Stimulated activated naive CD8-positive, alpha-beta T cell treated with anti-CD3 and anti-CD28 coated beads, Interleukin-15, amount 100 ng/mL, for 72 hours (primary cell): ENCODE measurements at places on chromosomes 7 and 10.

GRCh38 chr10:476455-476780 lies 213.1 kb downstream of the DIP2C start:
- DNase-seq, result no peak

- DNase-seq, result no peak
Measured at GRCh38 chr10:64574371-64574770, 1053.2 kb downstream of the REEP3 start.

GRCh38 chr7:80772347-80772993 lies 134.0 kb downstream of the CD36 start:
- DNase-seq, result no peak

DNA sequence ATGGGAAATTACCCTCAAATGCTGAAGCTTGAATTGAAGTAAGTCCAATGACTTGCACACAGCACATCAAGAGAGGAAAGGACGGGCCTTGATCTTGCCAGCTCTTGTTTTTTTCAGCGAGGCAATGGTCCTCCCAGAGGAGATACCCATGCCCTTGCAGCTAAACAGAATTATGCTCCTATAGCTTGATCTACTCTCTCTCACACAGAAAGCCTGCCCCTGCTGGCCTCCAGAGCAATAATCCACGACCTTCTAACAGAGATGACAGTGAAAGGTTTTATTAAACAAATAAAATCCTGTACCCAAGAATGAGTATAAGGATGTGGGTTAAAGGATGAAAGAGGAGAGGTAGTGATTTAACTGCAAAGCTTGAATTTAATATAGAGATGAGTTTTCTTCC lies 268.0 kb downstream of the ADRA2A start:
- DNase-seq, result no peak

DNA sequence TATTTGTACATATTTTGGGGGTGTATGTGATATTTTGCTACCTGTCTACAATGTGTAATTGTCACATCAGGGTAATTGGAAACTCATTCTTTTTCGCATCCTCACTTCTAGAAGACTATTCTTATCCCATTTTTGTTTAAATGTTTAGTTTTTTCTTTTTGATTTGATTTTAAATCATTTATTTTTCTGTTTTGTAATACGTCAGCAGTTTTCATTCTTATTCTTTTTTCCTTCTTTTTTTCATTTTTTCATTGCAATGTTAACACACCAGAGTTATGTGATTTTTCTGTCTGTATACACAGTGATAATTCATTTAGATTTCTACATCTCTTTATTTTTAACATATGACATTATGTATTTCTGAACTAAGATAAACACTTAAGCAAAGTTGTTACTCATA lies 85.5 kb downstream of the SLC13A1 start:
- no peak for DNase-seq

DNA sequence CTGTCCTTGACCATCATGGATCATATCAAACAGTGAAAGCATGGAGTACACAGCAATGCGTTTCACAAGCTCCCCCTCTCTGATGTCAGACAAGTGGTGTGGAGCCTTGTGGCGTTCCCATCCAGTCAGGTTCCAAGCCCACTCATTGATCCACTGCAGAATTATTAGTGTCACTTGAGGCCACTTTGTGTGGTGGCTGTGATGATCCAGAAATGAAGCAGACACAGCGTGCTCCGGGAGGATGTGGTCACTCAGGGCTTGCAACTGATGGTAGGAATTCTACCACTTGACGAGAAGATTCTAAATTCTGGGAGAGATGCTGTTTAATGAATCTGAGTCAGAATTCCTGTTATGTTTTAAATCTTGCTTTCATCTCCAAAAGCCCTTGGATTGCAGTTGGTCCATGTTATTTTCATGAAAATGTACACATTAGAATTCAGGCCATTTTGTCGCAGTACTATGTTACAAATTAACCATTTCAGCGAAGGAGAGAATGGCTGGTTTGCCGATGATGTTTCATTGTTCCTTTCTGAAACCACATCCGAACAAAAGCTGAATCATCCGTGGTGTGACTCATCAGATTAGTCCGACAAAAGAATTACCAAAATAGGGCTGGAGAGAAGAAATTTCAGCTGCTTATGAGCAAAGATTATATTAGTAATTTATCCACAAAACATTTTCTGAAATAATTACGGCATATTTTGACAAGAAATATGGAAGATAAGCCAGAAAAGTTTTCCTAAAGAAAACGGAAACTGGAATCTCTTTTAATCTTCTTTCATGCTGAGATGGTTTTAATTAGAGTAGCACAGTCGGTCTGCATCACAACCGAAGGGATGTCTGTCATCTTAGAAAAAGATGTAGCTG lies 48.1 kb downstream of the INSYN2A start:
- DNase-seq, result no peak

DNA sequence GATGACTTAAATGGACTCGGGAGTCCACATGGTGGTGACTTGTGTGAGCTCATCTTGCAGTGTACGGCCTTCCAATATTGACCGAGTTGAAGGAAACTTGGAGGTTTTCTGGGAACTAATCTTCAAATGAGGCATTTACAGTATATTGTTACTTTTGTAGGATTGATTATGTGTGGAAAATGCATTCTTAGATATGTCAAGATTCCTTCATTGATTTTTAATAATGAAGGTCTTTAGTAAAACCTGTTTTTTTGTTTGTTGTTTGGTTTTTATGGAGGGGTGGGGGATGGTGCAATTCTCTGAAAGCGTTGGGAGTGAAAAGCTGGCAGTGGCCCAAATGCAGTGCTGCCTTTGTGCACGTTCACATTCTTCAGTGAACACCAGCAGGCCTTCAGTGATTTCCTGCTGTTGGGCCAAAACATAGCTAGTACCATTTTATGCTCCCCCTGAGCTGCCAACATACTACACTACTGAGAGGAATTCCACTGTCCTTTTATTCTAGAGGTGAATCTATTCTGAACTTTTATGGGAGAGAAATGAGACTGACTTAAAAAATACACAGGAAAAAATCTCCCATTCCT lies 50.4 kb downstream of the CCNY start:
- no peak for DNase-seq

GRCh38 chr10:30647089-30647488 lies 17.5 kb upstream of the LYZL2 start:
- no peak for DNase-seq

- DNase-seq, result no peak
Measured at GRCh38 chr10:71776481-71776925, 3.2 kb upstream of the VSIR start.

DNA sequence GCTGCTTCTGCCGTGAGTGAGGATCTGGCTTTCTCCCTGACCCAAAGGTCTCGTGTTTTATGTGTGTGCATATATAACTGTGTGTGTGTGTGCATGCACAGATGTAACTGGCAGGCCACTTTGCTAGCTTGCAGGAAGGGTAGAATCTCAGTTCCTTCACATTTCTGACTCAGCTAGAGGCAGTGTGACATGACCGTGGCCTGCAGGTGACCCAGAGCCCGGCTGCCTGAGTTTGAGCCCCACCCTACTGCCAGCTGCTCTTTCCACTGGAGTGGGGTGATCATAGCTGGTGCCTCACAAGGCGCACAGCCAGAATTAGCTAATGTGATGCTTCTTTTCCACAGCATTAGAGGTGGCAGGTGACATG lies 9.3 kb upstream of the MYL7 start:
- DNase-seq, result no peak

DNA sequence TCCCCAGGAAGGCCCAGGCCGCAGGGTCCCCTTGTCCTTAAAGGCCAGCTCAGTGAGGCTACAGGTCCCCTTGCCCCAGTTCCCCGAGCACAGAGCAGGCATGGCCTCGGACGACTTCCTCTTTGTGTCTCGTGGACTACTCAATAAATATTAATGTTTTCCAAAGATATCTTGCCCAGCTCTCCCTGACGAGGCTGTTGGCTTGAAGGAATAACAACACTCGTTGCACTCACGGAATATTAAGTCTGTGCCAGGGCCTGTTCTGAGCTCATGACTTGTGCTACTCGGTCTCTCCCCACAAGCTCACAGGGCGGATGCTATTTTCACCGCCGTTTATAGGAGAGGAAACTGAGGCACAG lies 68.2 kb downstream of the CUX1 start:
- no peak for DNase-seq

- peak; percentile 55 for DNase-seq
Measured at GRCh38 chr7:16753102-16753931, at the start of gene TSPAN13. Gene TSPAN13, plus strand, starts transcription at chr7:16753755. Its CDS starts 213 bp downstream, at chr7:16753968.

DNA sequence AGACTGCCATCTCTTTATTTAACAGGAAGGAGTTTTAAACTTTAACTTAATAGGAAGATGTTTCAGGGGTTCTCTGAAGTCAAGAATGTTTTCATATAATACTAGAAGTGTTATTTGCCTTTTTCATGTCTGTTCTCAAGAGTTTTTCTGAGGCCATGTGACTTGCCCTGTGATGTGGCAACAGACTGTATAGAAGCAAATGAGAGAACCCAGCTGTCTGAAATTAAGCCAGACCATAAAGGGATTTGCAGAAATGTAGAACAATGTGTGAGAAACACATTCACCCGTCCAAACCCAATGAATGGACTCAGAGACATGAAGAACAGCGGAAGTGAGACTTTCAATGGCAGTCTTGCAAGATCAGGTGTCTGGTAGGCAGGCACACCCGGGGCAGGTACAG lies 23.8 kb downstream of the MAPK8 start:
- DNase-seq, result no peak

DNA sequence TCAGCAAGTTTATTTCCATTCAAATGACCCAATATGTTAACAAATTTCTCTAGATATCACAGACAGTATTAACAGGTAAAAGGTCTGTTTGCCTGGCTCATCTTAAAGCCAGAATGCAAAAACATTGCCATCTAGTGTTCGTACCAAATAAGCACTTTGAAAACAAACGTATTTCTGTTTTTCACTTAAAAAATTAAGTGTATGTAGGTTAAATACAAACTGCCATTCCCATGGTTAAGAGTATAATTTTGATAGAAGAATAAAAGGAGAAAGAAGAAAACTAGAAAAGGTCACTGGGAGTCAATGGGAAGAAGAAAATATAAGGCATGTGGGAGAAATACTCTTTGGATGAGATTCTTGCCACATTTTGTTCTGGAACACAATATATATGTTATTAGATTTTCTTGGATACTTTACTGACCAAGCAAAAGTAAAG lies 51.0 kb downstream of the ORC5 start:
- DNase-seq, result no peak

DNA sequence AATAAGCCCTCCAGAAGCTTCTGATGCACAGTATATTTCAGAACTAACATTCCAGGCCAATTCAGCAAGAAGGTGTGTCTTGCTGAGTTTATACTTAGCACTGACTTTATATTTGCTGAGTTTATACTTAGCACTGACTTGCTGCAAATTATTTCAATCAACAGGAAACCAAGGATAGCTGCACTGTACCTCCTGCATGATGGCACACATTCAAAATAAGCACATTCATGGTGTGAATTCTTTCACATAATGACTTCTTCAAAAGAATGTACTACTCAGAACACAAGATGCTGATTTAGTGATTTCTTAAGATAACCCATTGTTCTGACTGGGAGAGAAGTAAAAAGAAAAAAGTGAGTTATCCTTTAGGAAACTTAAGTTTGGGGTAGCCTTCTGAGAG lies 52.0 kb downstream of the JAZF1 start:
- no peak for DNase-seq

DNA sequence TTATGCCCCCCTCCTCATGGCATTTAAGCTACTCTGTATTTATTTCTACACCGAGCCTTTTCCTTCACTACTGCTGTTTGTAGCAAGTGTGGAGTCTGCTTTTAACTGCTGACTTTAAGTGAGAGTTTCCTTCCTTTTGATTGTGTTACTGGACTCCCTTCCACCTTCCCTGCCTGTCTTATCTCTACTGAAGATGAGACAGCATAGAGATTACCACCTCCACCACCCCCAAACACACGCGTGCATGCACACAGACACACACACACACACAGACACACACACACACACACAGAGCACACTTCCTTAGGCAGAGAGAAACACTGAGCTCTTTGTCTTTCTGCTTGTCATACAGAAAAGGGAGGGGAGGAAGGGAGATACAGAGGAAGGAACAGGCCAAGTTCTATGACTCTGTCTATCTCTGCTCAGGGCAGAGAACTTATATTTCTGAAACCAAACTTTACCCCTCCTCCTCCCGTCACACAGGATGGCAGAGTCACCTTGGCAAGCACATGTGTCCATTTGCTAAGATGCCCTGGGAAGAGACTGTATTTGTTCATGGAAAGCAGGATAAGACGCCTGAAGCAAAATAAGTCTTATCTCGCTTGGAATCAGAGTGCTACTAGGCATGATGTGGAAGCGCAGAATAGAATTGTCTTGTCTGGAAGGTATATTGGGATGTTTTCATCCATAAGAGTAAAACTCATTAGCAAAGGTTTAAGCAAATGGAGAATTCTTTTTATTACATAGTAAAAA lies 81.8 kb upstream of the CAV2 start:
- DNase-seq, result no peak

- no peak for DNase-seq
Measured at GRCh38 chr7:141838581-141838980, 2.7 kb downstream of the PRSS37 start.

- DNase-seq, result no peak
Measured at GRCh38 chr10:69653561-69653960, 23.5 kb downstream of the FAM241B start.

DNA sequence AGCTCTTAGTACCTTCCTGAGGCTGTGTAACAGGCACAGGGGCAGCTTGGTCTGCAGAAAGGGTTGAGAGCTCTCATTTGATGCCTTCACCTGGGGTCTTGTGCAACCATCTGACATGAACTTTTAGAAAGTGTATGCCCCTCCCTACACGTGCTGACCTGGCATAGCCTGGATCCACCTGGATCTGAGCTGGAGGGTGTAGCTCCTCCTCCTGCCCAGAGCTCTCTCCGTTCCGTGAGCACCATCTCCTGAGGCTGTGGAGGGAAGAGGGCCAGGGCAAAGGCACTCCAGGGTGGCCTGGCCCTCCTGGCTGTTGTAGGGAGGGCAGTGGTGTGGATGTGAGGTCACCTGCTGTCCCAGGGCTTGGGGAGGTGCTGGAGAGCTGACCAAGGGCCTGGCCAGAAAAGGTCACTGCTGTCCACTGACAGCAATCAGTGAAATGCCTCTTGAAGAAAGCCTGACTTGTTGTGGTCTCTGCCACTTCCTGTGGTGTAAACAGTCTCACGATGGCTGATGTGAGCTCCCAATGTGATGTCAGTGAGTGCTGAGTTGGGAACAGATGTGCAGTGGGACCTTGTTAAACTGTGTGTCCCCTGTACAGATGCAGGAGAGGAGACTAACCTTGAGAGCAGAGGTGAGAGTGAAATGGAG lies 23.0 kb downstream of the AMZ1 start:
- DNase-seq, result no peak
